Cortex of kidney (tissue), 1 donor: ENCODE measurements at places on chromosomes 2 and 18.

DNA sequence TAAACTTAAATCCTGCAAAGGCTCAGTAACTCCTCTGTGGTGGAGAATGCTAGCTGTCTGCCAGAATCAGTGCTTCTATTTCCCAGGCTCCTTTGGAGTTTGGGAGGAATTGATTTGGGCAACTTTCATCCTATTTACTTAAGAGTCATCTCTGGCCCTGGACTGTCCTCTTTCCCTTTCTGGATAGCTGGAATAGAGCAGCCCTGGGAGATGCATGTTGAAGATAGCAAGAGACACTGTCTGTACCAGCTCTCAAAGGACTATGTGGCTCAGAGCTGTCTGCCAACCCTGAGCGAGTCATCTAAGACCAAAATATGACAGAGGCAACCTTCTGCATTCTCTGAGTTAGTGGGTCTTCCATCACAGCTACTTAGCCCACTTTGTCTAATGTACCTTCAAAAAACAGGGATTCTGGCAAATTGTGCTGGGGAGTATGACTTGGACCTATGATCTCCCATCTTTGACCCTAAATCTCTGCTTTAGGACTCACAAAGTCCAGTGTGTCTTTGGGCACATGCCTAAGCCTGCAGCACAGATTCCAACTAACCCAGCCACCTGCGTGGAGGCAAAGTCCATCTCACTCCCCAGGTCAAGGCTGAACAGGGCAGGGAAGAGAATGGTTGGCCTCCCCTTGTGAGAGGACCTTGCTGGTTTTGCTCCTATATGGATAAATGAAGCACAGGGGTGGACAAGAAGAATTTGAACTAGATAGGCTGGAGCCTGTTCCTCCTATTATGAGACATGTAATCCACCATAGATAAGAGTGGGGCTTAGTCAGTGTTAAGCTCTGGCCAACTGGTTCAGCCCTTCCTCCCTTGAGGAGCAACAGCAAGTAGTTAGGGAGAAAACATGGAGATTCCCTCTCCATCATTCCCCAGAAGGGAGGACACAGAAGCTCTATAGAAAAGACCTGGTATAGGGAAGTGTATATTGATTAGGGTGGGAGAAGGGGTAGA, 99.1 kb upstream of the PELI1 start:
- DNase-seq, result no peak

GRCh38 chr2:239014458-239015217, 166.8 kb downstream of the TWIST2 start:
- DNase-seq, result no peak

GRCh38 chr2:163471947-163472346, 263.9 kb downstream of the FIGN start:
- no peak for DNase-seq

GRCh38 chr2:9556121-9556743, 602 bp upstream of the ADAM17 start:
- DNase-seq, result no peak

- no peak for DNase-seq
These were observed 10.0 kb upstream of the GCA start for GRCh38 chr2:162333968-162334367.

GRCh38 chr2:151237422-151238025, 24.1 kb downstream of the RBM43 start:
- no peak for DNase-seq

GRCh38 chr2:168961450-168962229, 60.5 kb downstream of the G6PC2 start:
- DNase-seq, result no peak

GRCh38 chr2:177797808-177798207, 274.8 kb downstream of the PDE11A start:
- no peak for DNase-seq

- DNase-seq, result no peak
These were observed 617.0 kb upstream of the LINC00305 start for GRCh38 chr18:64765908-64766307.

DNA sequence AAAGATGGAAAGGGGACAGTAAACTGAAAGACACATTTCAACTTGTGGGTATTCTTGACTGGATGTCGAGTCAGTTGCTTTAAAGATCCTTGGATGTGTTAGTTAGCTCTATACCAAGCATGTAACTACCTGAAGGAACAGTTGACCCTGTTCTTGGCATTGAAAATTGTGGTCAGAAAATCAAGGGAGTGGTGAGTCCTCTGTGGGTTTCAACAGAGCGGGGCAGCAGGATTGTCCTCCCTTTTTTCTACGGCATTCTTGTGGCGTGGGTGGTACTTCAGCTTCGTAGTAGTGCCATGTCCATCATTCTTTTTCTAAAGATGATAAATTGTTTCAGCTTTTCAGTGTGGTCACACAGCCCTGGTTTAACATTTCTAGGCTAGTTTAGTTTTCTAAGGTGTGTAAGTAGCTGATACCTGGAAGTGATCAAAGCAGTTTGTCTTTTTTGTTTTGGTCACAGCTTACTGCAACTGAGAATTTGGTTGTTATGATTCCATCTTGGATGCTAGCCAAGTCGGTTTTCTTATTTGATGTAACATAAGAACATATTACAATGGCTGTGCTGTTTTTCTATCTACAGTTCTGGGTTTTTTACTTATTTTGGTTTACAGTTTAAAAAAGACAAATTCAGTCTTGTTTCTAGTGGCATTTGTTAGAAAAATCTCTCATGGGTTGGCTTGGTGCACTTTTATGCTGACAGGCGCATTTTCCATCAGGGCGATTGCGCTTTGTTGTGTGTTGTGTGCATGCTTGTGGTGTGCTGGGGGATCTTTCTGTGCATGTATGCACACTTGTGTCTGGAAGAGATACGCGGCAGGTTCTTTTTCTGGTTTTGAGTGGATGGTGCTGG, 84.7 kb downstream of the ZNF407 start:
- no peak for DNase-seq

DNA sequence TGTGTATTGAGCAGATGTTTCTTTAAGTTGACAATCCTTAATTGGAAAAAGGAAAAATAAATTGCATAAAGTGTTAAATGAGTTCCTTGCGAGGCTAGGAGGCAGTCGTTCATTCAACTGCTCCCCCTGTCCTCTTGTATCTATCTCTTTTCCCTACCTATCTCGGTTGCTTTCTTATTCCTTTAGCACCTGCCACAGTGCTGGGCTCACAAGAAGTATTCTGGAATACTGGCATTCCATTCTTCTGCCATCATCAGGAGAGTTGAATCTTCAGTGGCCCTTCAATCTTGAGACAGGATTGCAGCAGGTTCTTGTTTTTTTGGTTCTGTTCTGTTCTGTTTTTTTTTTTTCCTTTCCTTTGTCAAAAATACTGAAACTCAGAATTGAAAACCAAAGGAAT, 143.1 kb upstream of the AQP4 start:
- DNase-seq, result no peak

DNA sequence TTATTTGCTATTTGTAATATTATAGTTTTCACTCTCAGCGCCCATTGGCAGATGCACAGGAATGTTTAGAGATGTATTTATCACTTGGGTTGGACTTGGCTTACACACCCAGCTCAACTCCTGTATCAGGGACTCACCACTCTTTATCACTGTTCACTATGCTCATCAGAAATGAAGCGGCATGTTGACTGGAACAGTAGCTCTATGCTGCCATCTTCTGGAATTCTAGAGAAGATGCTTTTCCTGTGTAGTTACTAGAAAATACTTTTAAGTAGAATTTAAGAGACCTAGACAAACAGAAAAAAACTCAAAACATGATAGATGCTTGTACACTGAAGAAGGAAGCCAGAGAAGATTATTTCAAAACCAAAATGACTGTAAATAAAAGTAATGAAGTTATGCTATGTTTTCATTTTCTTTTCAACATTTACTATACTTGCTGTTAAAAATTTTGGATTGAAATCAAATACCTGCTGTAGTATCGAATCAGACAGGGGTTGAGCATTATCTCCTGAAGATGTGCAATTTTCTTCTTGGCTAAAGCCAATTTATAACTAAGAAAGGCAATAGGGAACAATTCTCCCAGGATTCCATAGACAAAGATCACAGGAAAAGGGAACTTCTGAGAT, 47.4 kb upstream of the NXPH2 start:
- DNase-seq, result no peak

DNA sequence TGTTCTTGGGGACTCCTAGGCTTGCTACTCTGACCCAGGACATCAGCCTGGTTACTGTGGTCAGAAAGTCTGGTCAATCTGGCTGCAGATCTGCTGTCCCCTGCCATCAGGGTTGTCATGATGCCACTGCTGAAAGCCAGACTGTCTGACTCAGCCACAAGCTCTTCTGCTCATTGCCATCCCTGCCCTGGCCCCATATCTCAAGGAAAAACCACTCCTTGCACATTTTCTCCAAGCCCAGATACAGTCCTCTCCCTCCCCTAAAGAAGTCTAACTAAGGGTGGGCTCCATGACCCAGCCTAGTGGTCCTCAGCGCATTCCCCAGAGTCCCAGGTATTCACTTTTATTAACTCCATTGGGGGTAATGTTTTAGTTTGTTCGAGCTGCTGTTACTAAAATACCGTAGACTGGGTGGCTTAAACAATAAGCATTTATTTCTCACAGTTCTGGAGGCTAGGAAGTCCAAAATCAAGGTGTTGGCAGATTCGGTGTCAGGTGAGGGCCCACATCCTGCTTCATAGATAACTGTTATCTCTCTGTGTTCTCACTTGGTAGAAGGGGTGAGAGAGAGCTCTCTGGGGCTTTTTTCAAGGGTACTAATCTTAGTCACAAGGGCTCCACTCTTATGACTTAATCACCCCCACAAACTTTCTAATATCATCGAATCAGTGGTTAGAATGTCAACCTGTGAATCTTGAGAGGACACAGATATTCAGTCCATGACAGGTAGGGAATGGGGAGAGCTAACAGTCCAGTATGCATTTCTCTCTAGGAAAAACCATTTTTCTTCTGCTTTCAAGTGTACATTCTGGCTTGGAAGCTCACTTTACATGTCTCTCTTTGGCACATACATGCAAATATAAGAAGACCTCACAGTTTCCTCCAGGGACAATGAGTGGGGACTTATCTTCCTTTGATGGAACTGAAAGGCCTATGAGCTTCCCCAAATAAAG, 94.8 kb upstream of the CXCR4 start:
- no peak for DNase-seq

DNA sequence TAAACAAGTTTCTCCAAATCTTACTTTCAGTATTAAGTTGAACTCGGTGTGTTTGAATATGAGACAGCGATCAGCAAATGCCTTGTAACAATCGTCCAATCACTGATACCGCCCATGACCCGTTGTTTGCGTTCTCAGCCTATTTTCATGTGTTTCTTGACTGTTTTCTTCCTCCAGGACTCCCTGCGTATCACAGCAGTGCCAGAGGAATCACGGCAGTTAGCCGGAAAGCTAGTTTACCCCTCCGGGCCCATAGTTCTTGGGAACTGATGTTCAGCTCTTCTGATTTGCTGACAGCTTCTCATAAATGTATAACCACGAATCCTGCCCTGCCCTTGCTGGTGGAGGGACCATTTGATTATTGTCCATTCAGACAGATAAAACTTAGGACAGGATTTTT, 42.2 kb upstream of the TPO start:
- DNase-seq, result no peak

GRCh38 chr18:45825258-45826044, at the start of gene SIGLEC15:
Gene SIGLEC15 (plus strand): TSS chr18:45825675. CDS start chr18:45825729, 54 bp downstream.
- DNase-seq, result no peak

GRCh38 chr2:23158306-23158705, 226.7 kb upstream of the KLHL29 start:
- no peak for DNase-seq

DNA sequence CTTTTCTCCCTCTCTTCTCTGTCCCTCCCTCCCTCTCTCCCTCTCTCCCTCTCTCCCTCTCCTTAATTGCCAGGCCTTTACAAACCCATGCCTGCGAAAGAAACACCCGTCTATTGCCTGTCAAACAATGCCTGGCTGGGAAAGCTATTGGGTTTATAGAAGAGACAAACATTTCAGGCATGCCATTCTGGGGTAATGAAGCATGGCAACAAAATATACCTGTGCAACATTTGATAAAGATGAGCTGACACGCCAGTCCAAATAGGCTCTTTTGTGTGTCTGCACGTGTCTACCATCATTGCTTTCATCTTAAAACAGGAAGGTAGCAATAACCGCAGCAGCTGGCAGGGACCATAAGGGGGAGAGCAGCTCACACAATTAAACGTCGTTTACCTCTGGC, 282.1 kb downstream of the ZNF516 start:
- no peak for DNase-seq

GRCh38 chr2:53755121-53755520, 12.5 kb upstream of the CHAC2 start:
- no peak for DNase-seq

- DNase-seq, result no peak
These were observed 1060.0 kb upstream of the DDX18 start for GRCh38 chr2:116754381-116755101.

- DNase-seq, result no peak
These were observed 240.7 kb downstream of the WDR7 start for GRCh38 chr18:56891870-56892269.

DNA sequence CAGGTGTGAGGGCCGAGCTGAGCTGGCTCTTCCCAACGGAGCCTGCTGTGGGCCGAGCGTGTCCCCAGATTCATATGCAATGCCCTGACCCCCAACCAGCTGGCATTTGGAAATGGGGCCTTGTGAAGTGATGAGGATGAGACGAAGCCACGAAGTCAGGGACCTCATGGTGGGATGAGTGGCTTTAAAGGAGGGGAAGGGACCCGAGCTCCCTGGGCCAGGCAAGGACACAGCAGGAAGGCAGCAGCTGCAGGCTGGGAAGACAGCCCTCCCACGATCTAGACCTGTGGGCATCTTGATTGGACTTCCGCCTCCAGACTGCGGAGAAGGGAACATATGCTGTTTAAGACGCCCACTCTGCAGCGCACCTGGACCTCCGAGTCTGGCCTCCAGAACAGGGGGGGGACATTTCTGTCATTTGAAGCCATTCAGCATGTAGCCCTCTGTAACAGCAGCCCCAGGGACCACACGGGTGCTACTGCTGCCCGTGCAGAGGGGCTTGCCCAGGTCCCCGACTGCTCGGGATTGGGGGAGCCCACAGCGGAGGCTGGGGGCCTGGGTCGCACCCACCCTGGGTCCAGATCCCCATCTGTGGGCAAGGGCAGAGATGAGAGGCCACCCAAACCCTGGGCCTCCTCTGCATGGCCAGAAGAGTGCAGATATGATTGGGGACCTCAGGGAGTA, 27.2 kb downstream of the KIF1A start:
- no peak for DNase-seq

GRCh38 chr2:173884025-173884802, 81.0 kb downstream of the SP3 start:
- DNase-seq, result no peak
